Mesenteric fat pad (tissue), 1 donor: ENCODE measurements at places on chromosomes 12 and 14. TPM values are rescaled to one million over a fixed set of nuclear protein-coding genes. Genes with fewer than 3 reads are reported as not detected.

- DNase-seq: no peak
Observed at GRCh38 chr14:51922624-51923023, 62.2 kb downstream of the GNG2 start.

Gene NKX2-1
- not detected for total RNA-seq

GRCh38 chr14:94034886-94035285, 8.7 kb downstream of the OTUB2 start:
- no peak for DNase-seq

Gene ITFG2
- 23.4 TPM for total RNA-seq

- DNase-seq: no peak
Observed at GRCh38 chr14:23376482-23377197, at the start of gene CMTM5. CMTM5 (plus strand) TSS chr14:23377046; CDS start chr14:23377252, 206 bp downstream.

GRCh38 chr12:41264281-41264680, 76.2 kb downstream of the PDZRN4 start:
- no peak for DNase-seq
